COR-L47 (cell line): ENCODE measurements at places on chromosomes 1 and 21.

DNA sequence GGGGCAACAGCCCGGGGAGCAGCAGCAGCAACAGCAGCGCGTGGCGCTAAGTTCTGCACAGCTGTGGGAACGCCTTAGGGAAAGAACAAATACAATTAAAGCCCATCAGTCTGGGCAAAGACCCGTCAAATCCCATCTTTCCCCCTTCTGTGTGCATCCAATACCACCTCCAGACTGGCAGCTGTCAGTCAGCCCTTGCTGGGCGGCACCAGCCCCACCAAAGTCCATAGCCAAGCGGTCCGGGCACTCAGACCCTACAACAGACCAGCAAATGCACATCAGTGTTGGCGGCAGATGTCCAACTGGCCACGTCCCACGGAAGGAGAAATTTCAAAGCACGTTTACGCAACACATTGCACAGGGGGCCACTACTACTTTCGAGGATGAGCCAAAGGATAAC, 12.9 kb downstream of the PABPC4 start:
- no peak for DNase-seq

DNA sequence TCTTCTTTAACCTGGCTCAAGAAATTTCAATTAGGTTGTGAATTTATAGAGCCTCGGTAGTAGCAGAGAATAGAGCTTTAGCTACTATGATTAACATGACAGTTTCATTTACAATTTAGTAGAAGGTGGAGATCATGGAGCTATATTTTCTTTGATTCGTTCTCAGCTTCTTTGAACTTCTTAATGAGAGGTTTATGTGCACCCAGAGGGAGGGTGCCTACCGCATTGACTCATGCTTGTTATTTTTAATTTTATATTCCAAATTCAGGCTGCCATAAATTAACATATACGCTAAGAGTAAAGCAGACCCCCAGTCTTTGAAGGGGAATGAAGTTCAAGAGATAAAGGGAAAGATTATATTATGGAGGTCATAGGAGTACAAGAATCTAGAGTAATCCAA, 24.4 kb downstream of the SYT14 start:
- DNase-seq = no peak

GRCh38 chr1:98277118-98277517, 356.3 kb upstream of the DPYD start:
- no peak for DNase-seq

DNA sequence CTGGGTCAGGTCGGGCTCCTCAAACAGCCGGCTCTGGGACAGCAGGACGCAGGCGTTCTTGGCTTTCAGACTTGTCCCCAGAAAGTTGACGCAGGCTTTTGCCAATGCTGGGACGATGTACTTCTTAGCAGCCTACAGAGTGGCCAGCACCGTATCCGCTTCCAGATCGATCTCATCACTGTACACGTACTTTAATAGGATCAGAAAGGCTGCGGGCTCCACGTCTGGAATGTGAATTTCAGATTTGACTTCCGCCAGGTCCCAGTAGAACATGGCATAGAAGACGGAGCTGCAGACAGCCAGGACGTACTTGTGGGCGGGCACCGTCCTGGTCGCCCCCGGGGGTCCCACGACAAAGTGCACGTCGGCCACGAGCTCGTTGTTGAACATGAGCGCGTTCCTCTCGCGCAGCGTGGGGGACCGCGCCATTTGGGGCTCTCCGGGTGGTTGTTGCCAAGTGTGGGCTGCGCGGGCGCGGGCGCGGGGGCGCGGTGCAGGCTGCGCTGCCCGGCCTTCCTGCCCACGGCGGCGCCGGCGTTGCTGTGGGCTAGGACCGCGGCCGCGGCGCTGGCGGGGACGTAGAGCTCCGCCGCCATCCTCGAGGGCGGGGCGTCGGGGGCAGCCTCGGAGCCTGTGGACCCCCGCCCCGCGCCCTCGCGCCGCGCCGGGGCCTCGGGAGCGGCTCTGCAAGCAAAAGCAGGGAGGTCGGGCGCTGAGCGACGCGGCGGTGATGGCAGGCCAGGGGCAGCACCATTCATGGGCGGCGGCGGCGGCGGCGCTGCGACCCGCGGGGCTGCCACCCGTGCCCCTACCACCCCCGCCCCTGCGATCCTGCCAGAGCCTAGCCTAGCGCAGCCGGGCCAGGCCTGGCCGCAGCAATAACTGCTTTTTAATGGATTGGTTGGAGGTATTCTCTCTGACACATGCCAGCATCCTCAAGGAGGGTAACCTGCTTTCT, 10.6 kb downstream of the CNR2 start:
- no peak for DNase-seq

DNA sequence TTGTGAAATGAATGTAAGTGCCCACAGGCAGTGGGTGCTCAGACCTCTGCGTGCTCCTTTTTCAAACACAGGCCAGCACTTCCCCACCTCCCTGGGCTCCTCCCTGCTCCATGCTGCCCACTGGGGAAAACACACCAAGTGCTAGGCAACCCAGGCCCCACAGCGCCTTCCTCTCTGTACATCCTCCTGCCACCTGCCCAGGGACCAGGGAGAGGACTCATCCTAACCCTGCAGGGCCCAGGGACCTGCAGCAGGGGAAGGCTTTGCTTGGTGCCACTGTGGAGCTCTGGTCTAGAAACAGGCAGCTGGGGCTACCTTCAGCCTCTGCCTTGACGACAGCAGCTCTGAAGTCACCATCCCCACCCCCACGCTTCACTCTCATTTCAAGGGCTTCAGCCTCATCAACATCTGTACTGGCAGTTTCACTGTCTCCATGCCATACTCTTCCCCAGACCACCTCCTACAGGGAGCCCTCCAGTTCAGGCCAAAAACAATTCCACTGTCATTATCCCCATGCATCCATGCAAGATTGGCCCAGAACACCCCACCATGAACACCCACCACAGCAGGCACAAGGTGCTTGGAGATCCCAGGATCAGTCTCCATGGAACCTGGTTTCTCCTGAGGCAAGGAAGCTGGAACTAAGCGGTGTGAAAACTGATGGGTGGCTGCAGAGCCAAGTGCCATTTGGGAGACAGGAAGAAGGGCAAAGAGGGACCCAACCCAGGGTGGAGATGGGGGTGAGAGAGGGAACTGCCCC, 1.1 kb downstream of the IGSF8 start:
- DNase-seq = no peak
